ENCODE measurements at places on chromosomes 4 and X.

GRCh38 chr4:151012376-151012775 lies 2.7 kb downstream of the LRBA start:
- DNase-seq: no peak

- no peak for DNase-seq
Measured at GRCh38 chr4:6056976-6057766, 38.9 kb upstream of the C4orf50 start.

DNA sequence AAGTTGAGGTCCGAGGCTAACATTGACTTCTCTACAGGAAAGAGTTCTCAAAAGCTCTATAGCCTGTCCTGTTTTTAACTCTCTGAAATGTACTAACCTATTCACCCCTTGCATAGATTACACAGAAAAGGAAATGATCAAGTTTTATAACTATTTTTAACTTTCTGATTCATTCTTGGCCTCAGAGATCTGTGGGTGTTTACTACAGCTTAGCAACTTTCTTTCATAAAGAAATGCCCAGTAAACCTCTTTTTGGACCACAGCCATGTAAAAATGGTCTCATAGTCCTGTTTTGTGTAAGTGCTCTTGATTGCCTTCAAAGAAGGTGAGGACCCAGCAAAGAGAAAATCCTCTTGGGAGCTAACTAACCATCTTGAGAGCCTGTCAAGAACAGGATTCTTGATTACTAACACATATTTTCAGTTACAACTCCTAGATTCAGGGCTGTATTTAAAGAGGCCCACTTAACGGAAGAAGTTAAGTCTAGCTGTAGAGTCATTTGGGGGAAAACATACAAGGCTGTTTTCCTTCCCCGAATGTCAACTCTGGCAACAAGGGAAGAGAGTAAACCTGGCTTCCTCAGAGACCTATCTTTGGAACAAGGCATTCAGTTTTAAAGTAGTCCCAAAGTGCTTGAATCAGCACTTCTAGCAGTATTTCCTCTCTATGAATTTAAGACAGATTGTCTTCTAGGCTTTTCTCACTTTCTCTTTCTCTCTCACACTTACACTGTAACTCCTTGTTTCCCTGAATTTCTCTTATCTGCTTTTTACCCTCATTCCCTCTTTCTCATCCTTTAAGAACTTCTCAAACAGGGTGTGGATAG lies 78.2 kb downstream of the IL21 start:
- DNase-seq: no peak

- DNase-seq: no peak
Measured at GRCh38 chr4:182325397-182325796, 82.2 kb downstream of the TENM3 start.

DNA sequence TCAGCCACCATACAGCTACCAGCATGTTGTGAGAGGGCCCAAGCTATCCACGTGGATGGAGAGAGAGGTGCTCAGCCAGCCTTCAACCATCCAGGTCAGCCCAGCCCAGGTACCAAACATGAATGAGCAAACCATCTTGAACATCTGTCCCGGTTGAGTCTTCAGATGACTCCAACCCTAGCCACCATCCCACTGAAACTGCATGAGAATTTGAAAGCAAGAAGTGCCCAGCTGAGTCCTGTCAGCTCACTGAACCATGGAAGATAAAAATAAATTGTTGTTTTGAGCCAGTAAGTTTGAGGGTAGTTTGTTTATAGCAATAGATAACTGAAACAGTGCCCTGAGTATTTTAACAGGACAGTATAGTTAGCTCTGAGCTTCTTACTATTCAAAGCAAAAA lies 7.3 kb upstream of the SEL1L3 start:
- DNase-seq: no peak

DNA sequence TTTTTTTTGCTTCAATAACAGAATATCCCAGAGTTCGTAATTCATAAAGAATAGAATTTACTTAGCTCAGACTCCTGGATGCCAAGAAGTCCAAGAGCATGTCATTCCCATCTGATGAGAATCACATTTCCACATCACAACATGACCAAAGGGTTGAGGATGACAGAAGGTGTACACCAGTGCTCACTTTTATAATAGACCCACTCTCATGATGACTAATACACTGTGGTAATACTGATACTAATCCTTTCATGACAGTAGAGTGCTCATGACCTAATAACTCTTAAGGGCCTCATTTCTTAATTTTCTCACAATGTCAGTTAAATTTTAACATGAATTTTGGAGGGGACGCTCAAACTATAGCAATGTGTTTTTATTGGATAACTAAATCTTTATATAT lies 69.2 kb downstream of the ZNF732 start:
- DNase-seq: no peak

DNA sequence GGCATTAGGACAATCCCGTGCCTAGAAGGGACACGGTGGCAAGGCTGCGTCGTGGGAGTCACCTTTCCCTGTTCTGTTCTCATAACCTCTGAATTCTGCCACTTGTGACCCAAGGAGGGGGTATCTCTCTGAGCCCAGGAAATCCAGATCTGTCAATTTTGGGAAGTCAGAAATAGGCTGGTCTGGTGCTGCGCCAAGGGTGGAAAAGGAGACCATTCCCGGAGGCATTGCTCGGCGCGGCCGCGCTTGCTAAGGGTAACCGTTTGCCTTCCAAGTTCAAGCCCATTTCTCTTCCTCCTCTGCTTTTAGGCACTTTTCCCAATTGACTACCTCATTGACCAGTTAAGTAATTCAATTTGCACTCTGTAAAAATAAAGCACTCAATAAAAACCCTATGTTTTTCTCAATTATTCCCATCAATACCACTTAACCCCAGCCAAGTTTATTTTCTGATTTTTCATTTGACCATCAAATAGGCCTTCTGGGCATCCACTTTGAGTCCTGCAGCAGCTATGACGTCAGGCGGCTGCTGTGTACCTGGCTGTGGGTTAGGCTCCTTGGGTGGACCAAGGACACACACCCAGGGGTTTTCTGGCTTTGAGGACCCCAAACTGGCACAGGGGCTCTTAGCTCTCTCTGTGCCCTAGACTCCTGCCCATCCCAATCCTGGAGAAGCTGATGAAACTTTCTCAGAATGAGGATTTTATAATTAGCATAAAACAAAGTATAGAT lies 12.5 kb downstream of the SORCS2 start:
- no peak for DNase-seq

DNA sequence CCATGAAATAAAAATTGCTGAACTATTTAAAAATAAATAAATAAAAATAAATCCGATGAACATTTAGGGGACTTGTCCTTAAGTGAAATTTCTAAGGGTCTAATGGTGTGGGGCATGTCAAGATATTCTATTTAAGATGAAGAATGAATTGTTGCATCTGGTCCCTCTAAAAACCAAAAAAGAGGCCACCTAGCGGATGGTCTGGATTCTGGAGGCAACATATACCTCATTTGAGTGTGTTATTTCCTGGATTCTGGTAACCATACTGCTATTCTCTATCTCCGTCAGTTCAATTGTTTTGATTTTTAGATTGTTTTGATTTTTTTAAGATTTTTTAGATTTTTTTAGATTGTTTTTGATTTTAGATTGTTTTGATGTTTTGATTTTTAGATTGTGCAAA lies 28.3 kb downstream of the AGTR2 start:
- no peak for DNase-seq

DNA sequence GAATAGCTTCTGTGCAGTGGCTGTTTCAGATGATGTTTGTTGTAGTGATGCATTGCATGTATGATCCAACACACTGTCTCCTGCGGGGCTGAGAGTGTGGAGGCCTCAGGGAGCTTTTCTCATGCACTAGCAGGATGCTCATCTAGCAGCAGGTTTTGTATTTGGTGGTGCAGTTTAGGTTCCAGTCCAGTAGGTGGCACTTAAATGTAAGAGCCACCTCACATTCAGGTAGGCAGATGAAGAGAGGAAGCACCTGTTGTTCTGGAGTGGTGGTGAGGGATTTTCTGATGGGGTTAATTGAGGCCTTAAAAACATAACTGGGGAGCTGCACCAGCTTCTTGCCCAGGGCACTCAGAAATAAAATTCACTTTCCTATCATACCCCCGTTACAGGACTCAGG lies 300.9 kb downstream of the SPIN4 start:
- no peak for DNase-seq

DNA sequence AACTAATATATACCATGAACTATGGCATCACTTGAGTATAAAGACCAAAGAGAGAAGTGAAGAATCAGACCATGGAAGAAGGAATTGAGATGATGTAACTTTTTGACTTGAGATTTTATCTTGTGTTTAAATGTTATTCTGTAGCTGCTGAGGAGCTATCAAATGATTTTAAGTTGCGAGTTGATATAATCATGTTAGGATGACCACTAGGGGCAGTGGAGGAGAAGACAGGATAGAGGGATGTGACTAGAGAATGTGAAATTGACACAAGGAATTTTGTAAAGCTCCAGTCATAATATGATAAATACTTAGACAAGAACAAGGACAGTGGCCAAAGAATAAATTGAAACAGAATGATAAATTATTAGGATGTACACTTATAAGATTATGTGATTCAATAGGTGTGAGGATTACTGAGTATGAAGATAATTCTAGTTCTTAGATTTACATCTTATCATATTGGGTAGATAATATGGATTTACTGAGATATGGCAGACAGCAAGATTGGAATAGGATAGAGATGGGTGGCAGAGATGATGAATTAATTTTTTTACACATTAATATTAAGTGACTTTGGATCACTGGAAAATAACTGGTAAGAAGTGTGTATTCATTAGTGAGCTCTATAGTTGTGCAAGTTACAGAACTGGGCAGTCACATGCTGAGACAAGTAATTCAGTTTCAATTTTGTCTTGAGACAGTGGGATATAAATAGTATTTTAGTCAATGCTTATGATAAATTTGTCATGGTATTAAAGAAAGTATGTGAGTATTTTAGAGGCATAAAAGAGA lies 816.0 kb upstream of the PCDH10 start:
- no peak for DNase-seq

DNA sequence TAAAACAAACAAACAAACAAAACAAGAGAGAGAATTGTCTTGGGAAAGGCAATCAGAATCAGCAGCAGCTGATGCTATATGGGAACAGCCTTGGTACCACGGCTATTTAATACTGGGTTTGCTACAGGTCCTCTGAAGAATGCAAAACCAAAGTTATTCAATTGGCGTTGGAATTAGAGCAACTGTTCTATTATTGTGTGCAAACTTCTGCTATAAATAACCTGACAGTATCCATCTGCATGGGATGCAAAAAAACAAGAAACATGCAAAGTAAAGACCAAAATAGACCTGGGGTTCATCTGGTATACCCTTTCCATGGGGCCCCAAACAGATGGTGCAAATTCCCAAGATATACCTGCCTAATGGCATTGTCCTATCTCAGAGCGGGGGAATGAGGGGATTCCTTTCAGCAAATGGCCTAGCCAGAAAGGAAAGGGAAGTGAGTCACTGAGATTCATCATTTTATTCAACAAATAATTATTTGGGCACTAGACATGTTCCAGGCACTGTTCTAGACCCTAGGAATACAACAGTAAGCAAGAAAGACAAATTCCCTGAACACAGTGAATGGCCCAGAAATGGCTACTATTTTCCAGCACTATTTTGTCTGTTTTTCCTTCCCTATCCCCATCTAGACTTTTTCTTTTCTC lies 268.9 kb downstream of the FBXW7 start:
- DNase-seq: no peak

DNA sequence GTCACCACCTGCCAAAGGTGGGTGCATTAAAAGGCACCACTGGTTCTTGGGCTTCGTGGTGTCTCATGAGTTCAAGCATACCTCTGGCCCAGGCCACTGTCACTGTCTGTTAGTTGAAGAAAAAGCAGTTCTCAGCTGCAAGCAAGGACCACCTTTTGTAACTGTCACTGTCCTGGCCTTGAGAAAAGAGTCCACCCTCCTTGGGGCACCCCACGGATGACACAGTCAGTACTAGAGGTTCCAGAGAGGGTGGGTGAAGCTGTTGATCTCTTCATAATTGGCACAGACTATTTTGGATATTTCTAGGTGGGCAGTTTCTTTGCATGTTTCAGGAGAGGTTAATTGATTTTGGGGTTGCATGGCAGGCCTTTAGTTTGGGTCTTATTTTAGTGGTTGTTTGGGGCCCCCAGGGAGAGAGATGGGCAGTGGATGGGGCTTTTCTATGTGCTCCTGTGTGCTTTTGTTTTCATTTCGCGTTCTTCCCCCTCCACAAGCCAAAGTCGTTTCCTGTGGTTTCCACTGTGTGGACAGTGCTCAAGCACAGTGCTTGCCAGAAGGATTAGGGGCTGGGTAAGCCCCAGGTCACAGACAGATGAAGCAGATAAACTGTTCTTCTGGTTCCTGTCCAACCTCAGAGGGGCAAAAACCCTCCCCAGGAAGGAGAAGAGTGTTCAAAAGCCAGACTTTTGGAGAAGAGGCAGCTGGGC lies 156.2 kb upstream of the PPP1R2C start:
- no peak for DNase-seq

DNA sequence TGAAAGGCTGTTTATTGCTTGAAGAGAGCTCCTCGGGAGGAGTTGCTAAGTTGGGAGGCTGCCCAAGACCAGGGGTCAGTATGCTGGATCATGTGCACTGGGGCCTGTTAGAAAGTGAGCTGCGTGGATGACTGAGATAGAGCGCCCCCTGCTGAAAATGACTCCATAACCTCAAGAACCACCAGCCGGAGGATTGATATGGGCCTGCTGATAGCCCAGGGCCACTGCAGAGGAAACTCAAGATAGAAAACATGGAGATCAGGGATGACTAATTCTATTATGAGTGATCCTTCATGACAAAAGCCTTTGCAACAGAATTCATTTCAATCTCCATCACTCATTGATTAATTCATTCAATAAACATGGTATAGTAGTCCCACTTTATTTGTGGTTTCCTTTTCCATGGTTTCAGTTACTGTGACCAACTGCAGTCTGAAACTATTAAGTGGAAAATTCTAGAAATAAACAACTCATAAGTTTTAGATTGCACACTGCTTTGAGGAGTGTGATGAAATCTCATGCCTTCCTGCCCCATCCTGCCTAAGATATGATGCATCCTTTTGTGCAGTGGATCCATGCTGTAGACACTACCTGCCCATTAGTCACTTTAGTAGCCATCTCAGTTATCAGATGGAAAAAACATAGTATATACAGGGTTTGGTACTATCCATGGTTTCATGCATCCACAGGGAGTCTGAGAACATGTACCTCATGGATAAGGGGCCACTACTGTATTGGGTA lies 126.7 kb upstream of the MBNL3 start:
- no peak for DNase-seq

- no peak for DNase-seq
Measured at GRCh38 chr4:127097061-127097460, 535.7 kb upstream of the INTU start.

- DNase-seq: no peak
Measured at GRCh38 chrX:149522916-149523315, 17.8 kb upstream of the IDS start.

- no peak for DNase-seq
Measured at GRCh38 chrX:86421771-86422170, 273.5 kb downstream of the DACH2 start.

- no peak for DNase-seq
Measured at GRCh38 chr4:37604461-37604860, 81.7 kb downstream of the RELL1 start.
